Colonic mucosa (tissue), 4 donors: ENCODE measurements at places on chromosomes 1 and 21. TPM values are rescaled to one million over a fixed set of nuclear protein-coding genes. Genes with fewer than 3 reads are reported as not detected.

Gene TMEM35B
- total RNA-seq, result 19.3 TPM

Gene TNFRSF8
- 0.16 TPM for total RNA-seq

Gene NHLH1
- not detected for total RNA-seq

Gene CELA3B
- total RNA-seq, result 0.42 TPM

Gene BARHL2
- total RNA-seq, result not detected

Gene CAMK1G
- 0.21 TPM for total RNA-seq

Gene COL6A2
- 55.7 TPM for total RNA-seq

Gene ZYG11B
- total RNA-seq, result 20.5 TPM

Gene TBX15
- total RNA-seq, result not detected

Gene MSTO1
- 15.5 TPM for total RNA-seq

Gene PRR9
- not detected for total RNA-seq

Gene RSPH1
- total RNA-seq, result 6.9 TPM

Gene RPTN
- total RNA-seq, result not detected

Gene LMOD1
- 7.6 TPM for total RNA-seq

Gene LCE1B
- total RNA-seq, result not detected

Gene CD160
- total RNA-seq, result 0.61 TPM

Gene RBM15
- total RNA-seq, result 35.9 TPM

Gene XCL2
- not detected for total RNA-seq

Gene PTAFR
- 2.2 TPM for total RNA-seq

Gene RPS6KA1
- total RNA-seq, result 174 TPM

Gene OR2T33
- not detected for total RNA-seq

Gene SPRR2E
- not detected for total RNA-seq

Gene AMY2A
- total RNA-seq, result 1.4 TPM

Gene SLAMF9
- not detected for total RNA-seq

Gene VHLL
- not detected for total RNA-seq

Gene OR2T5
- not detected for total RNA-seq

Gene TARBP1
- 23.1 TPM for total RNA-seq

Gene ZFP69
- total RNA-seq, result 2.7 TPM

Gene CHI3L1
- total RNA-seq, result 1.3 TPM

Gene VTCN1
- not detected for total RNA-seq

Gene CCDC190
- not detected for total RNA-seq

Gene SAMD13
- total RNA-seq, result 31.0 TPM

Gene OR2L8
- not detected for total RNA-seq

Gene LAPTM5
- total RNA-seq, result 41.0 TPM

Gene UQCRHL
- total RNA-seq, result 2.4 TPM

Gene VSIG8
- not detected for total RNA-seq

Gene LSS
- total RNA-seq, result 78.2 TPM

Gene CELA3A
- total RNA-seq, result 0.56 TPM
